Right renal pelvis (tissue), 4 donors: ENCODE measurements at places on chromosomes 1 and 21. TPM values are rescaled to one million over a fixed set of nuclear protein-coding genes. Genes with fewer than 3 reads are reported as not detected.

GRCh38 chr1:189237008-189237407, 1240.7 kb downstream of the BRINP3 start:
- no peak for DNase-seq

- DNase-seq: no peak
Measured at GRCh38 chr21:23639721-23640120, 1967.6 kb downstream of the MRPL39 start.

- no peak for DNase-seq
Measured at GRCh38 chr1:41935226-41935625, 16.5 kb upstream of the HIVEP3 start.

DNA sequence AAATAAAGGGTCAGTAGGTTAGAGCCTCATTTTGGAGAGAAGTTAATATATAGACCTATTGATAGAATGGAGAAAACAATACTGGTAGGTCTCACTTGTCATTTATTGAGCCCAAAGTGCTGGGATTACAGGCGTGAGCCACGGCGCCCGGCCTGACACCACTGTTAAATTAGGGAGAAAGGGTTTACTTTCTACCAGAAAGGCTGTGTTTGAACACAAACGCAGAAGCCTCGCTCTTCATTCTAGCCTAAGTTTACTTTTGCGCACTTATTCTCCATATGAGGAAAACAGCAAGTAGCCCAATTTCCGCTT, 710 bp upstream of the PRPF3 start:
- DNase-seq: no peak

GRCh38 chr1:99385852-99386251, 121.6 kb downstream of the PLPPR4 start:
- no peak for DNase-seq

DNA sequence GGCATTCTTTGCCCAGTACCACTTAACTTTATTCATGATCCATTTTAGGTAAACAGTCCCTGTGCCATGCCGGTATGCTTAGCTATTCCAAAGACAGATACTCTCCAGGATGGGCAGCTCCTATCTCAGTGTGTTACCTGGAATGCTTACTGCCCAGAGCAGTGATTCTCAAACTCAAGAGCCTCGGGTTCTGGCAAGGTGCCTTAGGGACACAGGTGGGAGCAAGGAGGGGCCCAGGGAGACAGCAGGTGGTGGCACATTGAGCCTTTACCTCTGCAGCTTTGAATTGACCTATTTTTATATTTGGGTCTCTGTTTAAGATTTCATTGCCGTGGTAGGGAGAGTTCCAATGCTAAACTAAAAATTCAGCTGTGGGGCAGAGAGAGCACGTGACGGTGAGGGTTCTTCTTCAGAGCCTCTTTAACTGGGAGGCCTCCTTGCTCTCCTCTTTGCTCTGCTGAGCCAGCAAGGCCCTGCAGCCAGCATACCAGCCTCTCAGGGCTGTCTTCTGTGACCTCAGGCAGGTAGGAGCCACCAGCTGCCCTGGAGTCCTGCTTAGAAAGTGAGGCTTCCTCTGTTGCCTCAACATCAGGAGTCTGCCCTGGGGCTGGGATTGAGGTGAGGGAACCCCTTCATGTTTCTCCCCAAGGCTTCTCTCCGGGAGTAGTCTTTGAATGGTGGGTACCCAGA, 20.2 kb downstream of the PHGDH start:
- DNase-seq: no peak

- no peak for DNase-seq
Measured at GRCh38 chr1:32954168-32954567, 10.4 kb downstream of the RNF19B start.

DNA sequence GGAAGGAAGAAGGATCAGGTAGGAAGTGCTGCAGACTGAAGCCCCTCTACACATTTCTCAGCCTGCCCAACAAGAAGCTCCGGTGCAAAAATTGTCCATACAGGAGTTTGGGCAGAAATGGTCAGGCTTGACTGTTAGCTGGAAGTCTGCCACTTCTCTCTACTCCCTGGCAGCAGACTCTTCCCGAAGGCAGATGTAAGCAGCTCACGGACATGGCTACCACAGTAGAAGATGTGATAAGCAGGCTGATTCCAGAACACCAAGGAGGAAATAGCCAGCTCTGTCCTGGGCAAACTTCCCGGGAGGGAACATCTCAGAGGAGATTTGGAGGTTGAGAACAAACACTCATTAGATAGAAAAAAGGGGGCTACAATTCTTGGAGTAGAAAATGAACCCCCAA, 52.6 kb downstream of the TRABD2B start:
- no peak for DNase-seq

Gene PRKAA2
- 16.4 TPM for polyA plus RNA-seq

Gene BNIPL
- 1.3 TPM for polyA plus RNA-seq

Gene KRTAP19-2
- not detected for polyA plus RNA-seq

Gene TRABD2B
- polyA plus RNA-seq: 21.1 TPM

Gene COL6A1
- 272 TPM for polyA plus RNA-seq

Gene GCSAML
- polyA plus RNA-seq: 0.66 TPM
